ENCODE measurements at places on chromosomes 2 and 18. TPM values are rescaled to one million over a fixed set of nuclear protein-coding genes. Genes with fewer than 3 reads are reported as not detected.

TNS1 gene
- not detected for total RNA-seq

DNA sequence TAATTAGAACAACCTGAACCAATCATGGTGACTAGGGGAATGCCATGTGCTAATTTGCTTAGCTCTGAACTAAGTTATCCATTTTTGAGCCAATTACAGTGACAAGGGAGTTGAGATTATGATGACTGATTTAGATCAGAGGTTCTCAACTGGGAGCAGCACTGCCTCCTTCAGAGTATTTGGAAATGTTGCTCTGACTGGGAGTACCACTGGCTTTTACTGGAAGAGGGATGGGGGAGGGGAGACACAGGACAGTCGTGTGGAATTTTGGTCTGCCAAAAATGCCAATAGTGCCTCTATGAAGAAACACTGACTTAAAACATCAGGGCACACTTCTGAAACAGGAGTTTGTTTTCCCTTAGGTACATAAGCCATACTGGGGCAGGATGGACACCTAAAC, 48.1 kb upstream of the VPS54 start:
- no peak for DNase-seq

RHBDD1 gene
- total RNA-seq, result 7.9 TPM

DNA sequence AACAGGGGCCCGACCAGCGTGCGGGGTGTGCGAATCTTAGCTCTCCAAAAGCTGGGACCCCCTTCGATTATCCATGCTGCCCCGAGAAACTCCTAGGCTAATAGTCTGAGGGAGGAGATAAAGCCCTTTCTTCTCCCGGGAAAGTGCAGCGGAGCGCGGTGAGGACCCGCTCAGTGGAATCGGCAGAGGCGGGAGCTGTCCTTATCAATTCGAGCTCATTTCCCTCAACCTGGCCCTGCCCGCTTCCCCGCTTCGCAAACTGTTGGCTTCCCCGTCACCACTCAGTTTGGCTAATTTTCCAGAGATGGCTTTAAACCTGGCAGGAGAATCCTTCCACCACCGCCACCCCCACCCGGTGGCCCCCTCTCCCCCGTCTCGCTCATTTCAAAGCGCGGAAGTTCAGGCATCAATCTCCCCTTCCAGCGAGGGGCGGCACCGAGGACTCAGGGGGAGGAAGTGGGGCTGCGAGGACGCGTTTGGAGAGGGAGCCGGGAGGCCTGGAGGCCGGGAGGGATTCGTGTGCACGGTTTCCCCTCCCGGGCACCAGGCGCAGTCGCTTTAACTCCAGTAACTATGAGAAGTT, 1.6 kb downstream of the KLHL14 start:
- no peak for DNase-seq

CYP20A1 gene
- 13.5 TPM for total RNA-seq

DNA sequence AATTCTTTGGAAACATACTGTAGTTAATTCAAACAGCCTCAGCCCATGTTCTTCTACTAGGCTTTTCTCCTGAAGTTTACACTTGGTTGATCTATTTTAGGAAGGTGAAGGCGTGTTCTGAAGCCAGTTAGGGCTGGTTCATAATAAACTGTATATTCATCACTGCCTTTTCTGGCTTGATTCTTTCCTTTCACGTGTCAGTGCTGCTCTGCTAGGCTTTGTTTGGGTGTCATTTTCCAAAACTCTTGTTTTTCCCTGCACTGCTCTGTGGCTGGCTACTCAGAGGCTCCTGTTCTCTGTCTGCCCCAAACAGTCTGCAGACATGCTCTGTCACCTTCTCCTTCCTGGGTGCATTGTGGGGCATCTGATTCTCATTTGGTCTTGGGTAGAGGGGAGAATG, 136.1 kb downstream of the PARD3B start:
- DNase-seq, result no peak

RBM44 gene
- total RNA-seq, result 0.25 TPM

- DNase-seq, result no peak
These were observed 46.8 kb upstream of the SMIM21 start for GRCh38 chr18:75474332-75474731.

GRCh38 chr2:215002500-215002899, 135.9 kb downstream of the ABCA12 start:
- peak; percentile 24 for DNase-seq

GRCh38 chr18:41870817-41871216, 84.2 kb upstream of the PIK3C3 start:
- DNase-seq, result no peak

LBX2 gene
- total RNA-seq, result not detected

GRCh38 chr2:203796248-203797010, 71.1 kb upstream of the CTLA4 start:
- DNase-seq, result no peak

DNA sequence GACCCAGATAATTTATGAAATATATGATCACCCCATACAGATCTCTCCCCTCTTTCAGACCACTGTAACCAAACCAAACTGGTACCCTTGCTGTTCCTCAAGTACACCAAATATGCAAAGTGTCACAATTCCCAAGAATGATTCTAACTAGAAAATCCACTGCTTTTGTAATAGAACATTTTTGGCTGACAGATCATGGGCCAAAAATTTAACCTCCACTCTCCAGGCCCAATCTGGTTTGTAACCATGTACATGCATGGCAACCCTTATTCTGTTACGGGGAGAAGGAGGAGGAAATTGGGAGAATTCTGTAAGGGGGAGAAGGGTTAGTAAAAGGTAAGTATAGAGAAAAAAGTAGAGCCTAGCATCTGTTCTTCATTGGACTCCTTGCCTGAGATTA, 62.0 kb downstream of the IKZF2 start:
- no peak for DNase-seq

DNA sequence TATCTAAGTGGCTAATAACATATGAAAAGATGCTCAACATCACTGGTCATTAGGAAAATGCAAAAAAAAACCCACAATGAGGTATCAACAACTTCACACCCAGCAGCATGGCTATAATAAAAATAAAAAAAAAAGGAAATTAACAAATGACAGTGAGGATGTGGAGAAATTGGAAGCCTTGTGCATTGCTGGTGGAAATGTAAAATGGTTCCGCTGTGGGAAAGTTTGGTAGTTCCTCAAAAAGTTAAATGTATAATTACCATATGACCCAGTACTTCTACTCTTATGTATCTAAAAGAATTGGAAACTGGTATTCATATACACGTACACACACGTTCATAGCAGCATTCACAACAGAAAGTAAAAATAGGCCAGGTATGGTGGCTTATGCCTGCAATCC, 15.5 kb upstream of the CACNB4 start:
- DNase-seq, result no peak

- no peak for DNase-seq
These were observed 170.0 kb downstream of the LTBP1 start for GRCh38 chr2:33116799-33117198.

DNA sequence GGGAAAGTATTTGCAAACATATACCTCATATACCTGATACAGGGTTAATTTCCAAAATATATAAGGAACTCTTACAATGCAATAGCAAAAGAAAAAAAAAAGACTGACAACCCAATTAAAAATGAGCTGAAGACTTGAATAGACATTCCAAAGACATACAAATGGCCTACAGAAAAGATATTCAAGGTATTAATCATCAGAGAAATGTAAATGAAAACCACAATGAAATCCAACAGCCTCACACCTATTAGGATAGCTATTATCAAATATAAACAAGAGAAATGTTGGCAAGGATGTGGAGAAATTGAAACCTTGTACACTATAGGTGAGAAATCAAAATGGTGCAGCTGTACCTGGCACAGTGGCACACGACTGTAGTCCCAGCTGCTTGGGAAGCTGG, 25.7 kb downstream of the NR4A2 start:
- DNase-seq, result no peak

GRCh38 chr2:141341444-141341843, 789.4 kb downstream of the LRP1B start:
- no peak for DNase-seq

DNA sequence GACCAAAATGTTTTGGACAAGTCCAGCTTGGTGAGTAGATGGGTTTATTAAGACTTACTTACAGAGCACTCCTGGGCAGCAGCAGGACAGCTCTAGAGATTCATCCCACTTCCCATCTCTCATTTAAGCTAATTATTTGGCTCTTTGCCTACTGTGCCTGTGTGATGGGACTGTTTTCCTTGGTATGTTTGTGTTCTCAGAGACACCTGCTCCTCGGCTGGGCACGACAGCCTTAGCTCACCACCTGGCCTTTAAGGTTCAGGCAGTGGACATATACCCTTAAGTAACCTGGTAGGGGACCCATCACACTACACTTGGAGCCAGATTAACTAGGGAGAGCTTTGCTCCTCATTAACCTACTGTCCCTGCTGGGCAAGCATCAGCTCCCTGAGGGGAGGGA, 41.7 kb upstream of the EFEMP1 start:
- DNase-seq, result no peak

DNA sequence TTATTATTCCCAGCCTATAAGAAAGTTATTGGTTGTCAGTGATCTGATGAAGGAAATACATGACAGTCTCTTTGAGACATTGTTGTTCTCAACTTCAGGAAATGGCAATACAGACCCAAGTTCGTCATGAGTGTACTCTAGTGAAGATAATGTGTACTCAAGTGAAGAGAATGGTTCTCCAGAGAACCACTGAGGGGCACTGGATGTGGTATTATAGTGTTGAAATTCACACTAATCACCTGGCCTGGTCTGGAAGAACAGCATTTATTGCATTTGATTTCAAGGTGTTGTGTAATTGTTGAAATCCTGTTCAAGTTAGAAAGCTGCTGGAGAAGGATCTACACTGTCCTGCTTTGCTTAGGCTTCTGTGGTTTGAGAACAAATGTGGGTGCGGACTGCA, 23.4 kb upstream of the OTX1 start:
- no peak for DNase-seq

DNA sequence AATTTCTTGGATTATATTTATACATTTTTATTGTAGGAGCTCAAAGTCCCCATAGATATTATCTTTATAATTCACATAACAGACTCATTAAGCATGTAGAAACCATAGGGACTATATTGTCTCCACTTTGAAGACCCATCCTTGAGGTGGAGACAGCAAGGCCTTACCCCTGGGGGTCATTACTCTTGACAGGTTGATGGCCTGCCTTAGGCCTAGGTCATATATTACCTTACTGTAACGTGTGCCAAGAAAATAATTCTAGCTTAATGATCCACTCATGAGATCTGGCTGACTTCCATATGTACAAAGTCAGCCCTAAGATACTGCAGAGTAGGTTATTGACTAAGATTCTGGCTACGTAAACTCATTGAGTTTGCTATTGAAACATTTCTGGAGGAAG, 65.4 kb upstream of the GLS start:
- no peak for DNase-seq

All from G401 (cell line).